ENCODE measurements at places on chromosomes 2 and 18.

DNA sequence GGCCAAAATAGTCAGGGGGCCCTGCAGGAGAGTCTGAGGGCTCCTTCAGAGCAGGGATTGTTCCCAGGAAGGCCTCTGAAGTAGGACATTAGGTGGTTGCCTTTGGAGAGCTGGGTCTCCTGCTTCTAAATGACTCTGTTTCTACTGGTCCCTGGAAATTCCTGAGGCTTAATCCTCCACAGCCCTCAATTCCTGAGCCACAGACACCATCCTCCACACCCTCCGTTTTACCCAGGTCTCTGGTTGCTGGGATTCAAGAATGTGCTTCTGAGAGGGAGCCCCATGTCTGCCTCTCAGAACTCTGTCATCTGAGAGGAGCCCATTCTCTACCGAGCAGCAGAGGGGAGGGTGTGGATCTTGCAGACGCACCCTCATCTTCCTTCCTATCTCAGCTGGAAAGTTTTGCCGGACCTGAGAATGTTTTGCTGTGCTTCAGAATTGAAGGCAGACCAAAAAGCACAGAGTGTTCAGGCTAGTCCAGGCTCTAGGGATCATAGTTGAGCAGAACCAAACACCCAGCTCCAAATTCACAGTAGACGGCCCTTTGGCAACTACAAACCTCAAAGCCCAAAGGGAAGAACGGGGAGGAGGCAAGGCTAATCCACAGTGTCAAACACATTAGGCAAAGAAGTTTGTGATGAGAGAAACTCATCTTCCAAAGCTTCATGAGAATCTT is 8.1 kb downstream of the VIT start:
- no peak overlapping the region for H3K27ac ChIP-seq
- H3K4me1 ChIP-seq, result peaks cover 3% of the 10 kb centered on the region

DNA sequence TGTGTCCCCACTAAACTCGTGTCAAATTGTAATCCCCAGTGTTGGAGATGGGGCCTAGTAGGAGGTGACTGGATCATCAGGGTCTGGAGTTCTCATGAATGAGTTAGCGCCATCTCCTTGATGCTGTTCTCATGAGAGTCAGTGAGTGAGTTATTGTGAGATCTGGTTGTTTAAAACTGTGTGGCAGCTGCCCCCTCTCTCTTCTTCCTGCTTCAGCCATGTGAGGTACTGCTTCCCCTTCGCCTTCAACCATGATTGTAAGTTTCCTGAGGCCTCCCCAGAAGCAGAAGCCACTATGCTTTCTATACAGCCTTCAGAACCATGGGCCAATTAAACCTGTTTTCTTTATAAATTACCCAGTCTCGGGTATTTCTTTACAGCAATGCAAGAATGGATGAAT is 50.4 kb downstream of the AP1S3 start:
- H3K27me3 ChIP-seq, result no peaks in the 10 kb centered on the region
- no peaks in the 10 kb centered on the region for H3K36me3 ChIP-seq
- H3K27ac ChIP-seq, result no peak overlapping the region

GRCh38 chr2:70686577-70687460 is 81.2 kb downstream of the ADD2 start:
- no peak for DNase-seq
- H3K4me3 ChIP-seq, result no peak overlapping the region
- no peaks in the 10 kb centered on the region for H3K27me3 ChIP-seq
- H3K27ac ChIP-seq, result no peak overlapping the region
- no peaks in the 10 kb centered on the region for H3K36me3 ChIP-seq
- H3K4me1 ChIP-seq, result no peaks in the 10 kb centered on the region

DNA sequence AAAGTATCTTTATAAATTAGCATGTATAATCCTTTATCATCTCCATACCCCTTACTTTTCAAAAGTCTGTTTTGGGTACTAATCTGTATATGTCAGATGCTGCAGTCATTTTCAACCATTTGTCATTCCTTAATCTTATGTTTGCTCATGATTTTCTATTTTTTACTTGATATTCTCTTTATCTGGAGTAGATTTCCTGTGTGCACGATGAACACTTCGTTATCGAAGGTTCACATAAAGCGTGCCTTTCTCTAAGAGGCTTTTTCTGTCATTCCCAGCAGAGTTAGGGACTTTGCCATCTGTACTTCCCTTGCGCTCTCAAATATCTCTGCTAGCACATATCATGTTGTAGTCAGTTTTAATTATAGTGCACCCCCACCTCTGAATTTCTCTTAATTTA is 123.2 kb downstream of the BIRC6 start:
- H3K36me3 ChIP-seq, result peaks cover 8% of the 10 kb centered on the region
- no peaks in the 10 kb centered on the region for H3K4me1 ChIP-seq
- no peak overlapping the region for H3K4me3 ChIP-seq
- no peak overlapping the region for H3K27ac ChIP-seq

GRCh38 chr2:59744436-59744835 is 809.0 kb downstream of the BCL11A start:
- DNase-seq, result no peak
- no peaks in the 10 kb centered on the region for H3K4me1 ChIP-seq
- no peaks in the 10 kb centered on the region for H3K27me3 ChIP-seq
- H3K27ac ChIP-seq, result no peak overlapping the region

DNA sequence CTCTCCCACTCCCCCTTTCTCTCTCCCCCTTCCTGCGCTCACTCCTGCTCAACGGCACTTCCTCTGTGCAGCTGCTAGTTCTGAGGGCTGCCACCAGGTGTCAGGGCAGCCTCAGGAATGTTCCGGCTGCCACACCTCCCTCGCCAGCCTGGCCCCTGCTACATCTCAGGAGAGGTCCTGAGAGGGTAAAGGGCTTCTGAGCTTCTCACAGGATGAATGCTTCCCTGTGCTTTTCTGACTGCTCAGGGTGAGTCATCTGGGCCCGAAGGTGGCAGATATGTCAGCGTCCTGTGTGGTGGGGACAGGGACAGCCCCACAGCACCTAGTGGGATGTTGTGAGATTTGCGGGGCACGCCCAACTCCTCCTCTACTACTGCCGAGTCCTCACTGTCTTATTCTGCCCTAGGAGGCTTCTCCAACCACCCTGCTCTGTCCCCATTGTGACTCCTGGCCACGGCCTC is 49.0 kb downstream of the PLEKHB2 start:
- no peaks in the 10 kb centered on the region for H3K27me3 ChIP-seq
- no peak overlapping the region for H3K27ac ChIP-seq
- no peaks in the 10 kb centered on the region for H3K4me1 ChIP-seq
- DNase-seq, result no peak
- H3K4me3 ChIP-seq, result no peak overlapping the region
- H3K36me3 ChIP-seq, result no peaks in the 10 kb centered on the region

DNA sequence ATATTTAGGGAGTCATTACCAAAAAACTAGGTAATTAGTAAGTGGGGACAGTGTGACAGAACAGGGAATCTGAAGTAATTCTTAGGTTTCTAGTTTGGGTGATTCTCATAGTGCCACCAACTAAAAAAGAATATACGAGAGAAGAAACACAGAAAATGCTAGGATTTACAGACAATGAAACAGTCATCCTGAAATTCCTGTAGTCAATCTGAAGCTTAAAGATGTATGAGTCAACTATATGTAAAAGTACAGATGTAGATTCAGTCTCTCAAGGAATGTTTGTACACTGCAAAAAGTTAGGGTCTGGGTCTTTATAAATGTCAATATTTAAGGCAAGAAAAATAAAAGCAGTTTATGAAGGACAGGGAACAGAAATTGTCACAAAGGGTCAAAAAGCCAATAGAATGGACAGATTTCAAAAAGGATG is 107.0 kb downstream of the STRN start:
- no peak for DNase-seq
- no peaks in the 10 kb centered on the region for H3K4me1 ChIP-seq
- no peaks in the 10 kb centered on the region for H3K36me3 ChIP-seq
- no peak overlapping the region for H3K27ac ChIP-seq

GRCh38 chr2:231207734-231208133 is 9.3 kb downstream of the ARMC9 start:
- H3K4me1 ChIP-seq, result no peaks in the 10 kb centered on the region
- H3K4me3 ChIP-seq, result no peak overlapping the region
- no peaks in the 10 kb centered on the region for H3K27me3 ChIP-seq
- no peak overlapping the region for H3K27ac ChIP-seq

DNA sequence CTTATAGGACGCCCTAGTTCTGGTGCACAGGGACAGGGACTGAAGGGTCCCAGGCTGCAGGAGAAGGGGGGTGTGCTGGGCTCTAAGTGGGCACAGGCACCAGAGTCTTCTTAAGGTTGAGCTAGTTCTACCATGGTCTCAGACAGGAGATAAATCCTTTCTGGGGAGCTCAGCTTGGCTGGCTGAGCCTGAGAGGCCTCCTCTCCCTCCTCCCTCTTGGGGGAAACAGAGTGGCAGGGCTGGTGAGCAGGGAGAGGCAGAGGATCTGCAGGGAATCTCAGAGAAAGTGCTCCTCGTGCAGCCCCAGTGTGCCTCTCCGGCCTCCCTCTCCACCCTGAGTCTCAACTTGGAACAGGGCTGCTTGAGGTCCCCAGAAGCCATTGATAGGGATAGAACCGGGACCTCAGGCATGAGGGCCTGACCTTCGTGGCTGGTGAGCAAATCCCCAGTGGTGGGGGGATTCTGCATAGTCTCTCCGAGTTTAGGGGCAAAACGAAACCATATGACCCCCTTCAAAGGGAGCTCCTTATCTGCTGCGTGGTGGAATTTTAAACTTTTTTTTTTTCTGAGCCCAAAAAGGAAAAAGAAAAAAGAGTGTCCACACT is 2.0 kb downstream of the GDF7 start:
- H3K4me1 ChIP-seq, result no peaks in the 10 kb centered on the region
- no peak overlapping the region for H3K4me3 ChIP-seq
- no peak overlapping the region for H3K27ac ChIP-seq
- DNase-seq, result no peak

- no peak overlapping the region for H3K27ac ChIP-seq
- H3K36me3 ChIP-seq, result no peaks in the 10 kb centered on the region
- DNase-seq, result no peak
- no peak overlapping the region for H3K4me3 ChIP-seq
- no peaks in the 10 kb centered on the region for H3K27me3 ChIP-seq
Observed at GRCh38 chr2:24739354-24740025, 53.7 kb downstream of the PTRHD1 start.

DNA sequence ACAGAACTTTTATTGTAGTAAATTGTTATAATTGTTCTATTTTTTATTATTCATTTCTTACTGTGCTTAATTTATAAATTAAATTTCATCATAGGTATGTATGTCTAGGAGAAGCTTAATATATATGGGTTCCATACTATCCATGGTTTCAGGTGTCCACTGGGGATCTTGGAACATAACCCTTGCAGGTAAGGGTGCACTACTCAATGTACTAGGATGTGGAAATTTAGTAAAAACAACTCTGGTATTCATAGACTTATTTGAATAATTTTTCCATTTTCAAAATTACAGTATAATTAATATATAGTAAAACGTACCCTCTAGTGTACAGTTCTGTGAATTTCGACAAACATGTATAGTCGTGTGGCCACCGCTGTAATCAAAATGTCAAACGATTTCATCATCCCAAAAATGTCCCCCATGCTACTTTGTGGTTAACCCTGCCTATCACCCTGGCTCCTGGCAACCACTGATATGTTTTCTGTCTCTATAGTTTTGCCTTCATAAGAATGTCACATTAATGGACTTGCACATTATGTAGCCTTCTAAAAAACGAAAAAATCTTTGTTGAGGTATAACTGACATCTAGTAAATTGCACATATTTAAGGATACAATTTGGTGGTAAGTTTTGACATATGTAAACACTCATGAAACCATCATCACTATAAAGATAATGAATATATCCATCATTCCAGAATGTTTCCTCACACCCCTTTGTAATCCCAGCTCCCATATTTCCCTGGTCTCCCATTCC is 45.7 kb downstream of the ARL5A start:
- no peak overlapping the region for H3K27ac ChIP-seq
- no peak for DNase-seq
- H3K4me1 ChIP-seq, result no peaks in the 10 kb centered on the region
- H3K27me3 ChIP-seq, result no peaks in the 10 kb centered on the region
- no peak overlapping the region for H3K4me3 ChIP-seq

DNA sequence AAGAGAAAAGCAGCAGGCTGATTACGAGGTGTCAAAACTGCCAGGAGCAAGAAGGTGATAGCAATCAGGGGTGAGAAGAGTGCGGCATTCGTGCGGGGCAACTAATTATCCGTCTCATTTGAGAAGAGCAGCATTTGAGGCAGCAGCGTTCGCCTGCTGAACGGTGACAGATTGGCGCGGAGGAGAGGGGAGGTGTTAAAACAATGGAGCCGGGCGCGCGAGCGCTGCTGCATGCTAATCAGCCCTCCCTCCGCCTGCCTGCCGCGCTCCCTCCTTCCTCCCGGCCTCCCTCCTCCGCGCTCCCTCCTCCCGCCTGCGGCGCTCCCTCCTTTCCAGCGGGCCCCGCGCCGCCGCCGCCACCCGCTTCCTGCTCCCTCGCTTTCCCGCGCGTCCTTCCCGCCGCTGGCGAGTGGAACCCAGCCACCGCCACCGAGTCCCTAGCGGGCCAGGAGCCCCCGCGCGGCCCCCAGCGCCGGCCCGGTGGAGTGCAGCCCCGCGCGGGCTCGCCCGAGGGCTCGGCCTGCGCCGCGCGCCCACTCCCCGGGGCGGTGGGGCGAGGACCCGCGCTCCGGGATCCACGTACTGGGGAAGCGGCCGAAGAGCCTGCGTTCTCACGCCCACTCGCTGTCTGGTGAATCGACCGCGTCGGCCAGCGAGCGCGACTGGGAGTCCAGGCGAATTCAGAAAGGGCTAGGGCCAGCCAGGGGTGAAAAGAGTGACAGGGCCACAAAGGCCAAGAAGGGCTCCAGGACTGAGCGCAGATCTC is 69.5 kb upstream of the PSMD14 start:
- no peak for DNase-seq
- peak overlapping the region; percentile 80 for H3K4me3 ChIP-seq
- H3K36me3 ChIP-seq, result no peaks in the 10 kb centered on the region
- no peaks in the 10 kb centered on the region for H3K4me1 ChIP-seq
- no peaks in the 10 kb centered on the region for H3K27me3 ChIP-seq

DNA sequence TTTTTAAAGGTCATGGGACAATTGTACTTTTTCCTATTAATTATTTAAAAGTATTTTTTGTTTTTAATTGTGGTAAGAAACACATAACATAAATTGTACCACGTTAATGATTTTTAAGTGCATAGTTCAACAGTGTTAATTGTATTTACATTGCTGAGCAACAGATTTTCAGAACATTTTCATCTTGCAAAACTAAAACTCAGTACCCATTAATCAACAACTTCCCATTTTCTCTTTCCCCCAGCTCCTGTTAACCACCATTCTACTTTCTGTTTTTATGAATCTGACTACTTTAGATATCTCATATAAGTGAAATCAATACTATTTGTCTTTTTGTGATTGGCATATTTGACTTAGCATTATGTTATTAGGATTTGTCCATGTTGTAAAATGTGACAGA is 483.9 kb upstream of the ZNF804A start:
- no peak overlapping the region for H3K27ac ChIP-seq
- no peaks in the 10 kb centered on the region for H3K27me3 ChIP-seq
- no peaks in the 10 kb centered on the region for H3K36me3 ChIP-seq
- no peak overlapping the region for H3K4me3 ChIP-seq
- no peak for DNase-seq
- no peaks in the 10 kb centered on the region for H3K4me1 ChIP-seq

Measured in breast epithelium (tissue), 4 donors.